Astrocyte of the spinal cord (primary cell): ENCODE measurements at places on chromosomes 2 and 18.

DNA sequence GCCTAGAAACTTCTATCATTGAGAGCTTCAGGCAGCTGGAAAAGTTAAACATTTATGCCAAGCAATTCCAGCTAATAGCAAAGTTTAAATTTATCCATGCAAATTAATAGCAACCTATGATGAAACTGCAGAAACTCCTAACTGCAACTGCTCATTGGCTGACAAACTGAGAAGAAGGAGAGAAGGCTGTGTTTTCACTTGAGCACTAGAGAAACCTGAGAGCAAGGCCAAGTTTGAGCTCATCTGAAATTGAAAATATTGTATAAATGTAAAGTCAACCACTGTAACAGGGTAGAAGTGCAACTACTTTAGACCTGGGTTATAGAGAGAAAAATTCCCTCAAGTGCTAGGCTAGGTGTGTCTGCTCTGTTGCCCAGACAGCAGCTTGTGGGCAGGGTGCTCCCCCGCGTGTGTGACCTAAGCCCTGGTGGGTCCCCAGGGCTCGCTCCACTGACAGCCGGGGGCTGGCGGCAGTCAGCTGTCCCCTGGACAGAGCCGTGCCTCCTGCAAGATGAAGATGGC is 50.2 kb downstream of the CABYR start:
- DNase-seq = no peak

- DNase-seq = no peak
Measured at GRCh38 chr2:105772362-105772761, 27.6 kb downstream of the NCK2 start.

- DNase-seq = no peak
Measured at GRCh38 chr2:179995741-179996515, 11.2 kb downstream of the CWC22 start.

- DNase-seq = peak; percentile 15
Measured at GRCh38 chr2:74499267-74499939, at the start of gene LBX2. LBX2 (minus strand) TSS chr2:74499603; CDS start chr2:74499537, 66 bp downstream.

DNA sequence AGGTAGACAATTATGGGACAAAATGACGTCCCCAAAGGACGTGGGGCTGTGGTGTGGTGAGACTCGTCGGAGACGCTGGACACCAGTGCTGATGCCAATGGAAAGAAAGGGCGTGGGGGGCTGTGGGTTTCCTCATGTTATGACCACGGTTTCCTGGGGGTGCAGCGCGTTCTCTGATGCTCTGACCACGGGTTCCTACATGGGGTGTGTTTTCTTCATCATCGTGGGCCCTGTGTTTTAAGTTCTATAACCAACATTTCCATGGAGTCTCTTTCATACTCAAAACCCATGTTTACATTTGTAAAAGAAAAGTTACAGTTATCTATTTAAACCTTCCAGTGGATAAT is 141.6 kb downstream of the RTP5 start:
- no peak for DNase-seq

GRCh38 chr18:32910694-32911296 is 138.0 kb upstream of the KLHL14 start:
- DNase-seq = peak; percentile 31

DNA sequence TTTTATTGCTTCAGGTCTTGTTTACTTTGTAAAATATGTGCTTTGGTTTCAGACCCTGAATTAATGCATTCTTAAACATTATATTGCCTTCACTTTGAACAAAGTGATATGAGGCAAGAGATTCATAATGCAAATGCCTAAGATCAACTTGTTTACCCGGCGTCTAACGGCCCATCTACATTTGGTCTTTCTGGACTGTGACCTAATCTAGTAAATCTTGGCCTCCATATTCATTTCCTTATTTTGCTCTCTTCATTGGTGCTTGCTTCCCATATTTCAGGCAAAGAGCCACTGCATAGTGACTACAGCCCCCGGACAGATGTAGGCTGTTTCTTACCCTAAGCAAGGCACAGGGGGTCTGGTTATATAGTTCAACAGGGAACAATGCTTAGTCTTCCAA is 53.0 kb upstream of the SLC39A10 start:
- no peak for DNase-seq

DNA sequence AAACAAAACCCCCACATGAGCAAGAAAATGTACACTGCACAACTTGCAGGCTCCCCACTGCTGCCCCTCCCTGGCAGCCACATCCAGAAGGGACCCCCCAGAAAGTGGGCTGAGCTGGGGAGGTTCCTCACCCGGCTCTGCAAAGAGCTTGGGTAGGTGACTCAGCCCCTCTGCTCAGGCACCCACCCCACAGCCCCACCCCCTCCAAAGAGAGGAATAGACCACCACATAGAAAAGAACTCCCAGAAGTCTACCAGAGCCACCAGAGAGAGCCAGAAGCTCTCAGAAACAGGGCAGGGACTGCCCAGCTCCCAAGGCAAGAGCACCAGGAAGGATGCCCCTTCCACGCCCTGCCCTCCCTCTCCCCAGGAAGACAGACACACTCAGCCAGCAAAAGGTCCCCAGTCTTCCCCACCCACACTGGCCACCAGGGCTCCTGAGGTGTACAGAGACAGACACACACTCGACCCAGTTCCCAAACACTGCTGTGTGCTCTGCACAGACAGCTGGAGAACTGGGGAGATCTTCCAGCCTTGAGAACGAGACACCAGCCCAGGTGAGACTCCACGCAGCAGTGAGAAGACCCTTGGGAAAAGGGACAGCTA is 28.2 kb downstream of the BIN1 start:
- DNase-seq = no peak

DNA sequence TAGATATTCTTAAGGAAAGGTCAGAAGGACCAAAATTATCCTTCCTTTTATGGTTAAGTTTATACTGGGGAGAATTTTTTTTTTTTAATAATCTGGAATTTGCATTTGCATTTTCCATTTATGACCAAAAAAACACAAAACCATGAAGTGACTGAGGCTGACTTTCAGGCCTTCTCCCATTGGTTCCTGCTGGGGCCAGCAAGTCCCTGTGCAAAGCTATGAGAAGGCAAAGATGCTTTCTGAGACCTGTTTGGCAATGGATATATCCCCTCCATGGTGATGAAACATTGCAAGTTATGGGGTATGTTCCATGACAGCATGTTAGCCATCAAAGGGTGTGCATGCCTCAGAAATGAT is 60.8 kb downstream of the KIAA2012 start:
- no peak for DNase-seq

DNA sequence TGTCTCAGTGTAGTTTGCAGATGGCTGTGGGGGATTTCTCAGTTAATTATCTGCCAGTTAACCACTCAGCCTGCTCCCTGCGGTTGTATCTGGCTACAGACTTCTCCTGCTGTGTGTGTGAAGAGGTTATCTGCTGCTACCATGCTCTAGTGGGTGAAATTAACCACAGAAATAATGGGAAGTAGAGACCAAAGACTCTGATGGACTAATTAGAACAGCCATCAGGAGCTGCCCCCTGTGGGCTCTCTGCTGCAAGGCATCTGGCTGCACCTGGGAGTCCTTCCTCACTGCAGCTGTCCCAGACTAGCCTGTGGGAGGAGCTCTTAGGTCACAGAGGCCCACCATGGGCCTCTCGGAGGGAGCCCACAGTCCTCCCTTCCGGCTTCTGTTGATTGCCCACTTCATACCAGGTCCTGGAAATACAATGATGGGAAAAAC is 66.6 kb downstream of the CTIF start:
- DNase-seq = peak; percentile 35

DNA sequence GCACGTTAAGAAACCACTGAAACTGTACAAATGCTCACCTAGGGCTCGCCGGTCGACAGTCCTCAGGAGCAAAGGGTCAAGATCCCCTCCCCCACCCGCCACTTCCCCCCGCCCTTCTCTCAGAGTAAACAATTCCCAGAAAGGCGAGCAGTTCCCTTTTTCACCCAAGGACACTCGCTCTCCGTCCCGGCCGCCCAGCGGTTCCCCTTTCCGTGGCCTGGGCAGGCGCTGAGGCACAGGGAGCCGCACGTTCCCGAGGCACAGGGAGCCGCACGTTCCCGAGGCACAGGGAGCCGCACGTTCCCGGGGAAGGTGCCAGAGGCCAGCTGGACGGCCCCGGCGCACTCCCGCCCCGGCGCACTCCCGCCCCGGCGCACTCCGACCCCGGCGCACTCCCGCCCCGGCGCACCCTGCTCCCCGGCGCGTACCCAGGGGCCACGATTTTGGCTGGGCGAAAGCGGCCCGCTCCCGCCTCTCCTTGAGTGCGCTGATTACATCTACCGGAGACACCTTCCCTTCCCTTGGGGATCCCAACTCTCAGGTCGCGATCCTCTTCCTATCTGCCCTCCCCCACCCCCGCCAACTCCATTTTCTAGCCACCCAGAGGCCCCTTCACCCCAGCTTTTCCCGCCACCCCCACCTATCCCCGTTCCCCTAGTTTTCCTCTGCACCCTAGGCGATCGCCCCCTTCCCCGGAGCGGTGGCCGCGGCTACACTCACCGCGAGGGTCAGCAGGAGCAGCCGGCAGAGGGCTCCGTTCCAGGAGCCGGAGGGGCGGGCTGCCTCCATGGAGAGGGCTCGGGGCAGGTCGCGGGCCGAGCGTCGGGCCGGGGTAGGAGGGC is 817 bp downstream of the DSC2 start:
- no peak for DNase-seq

DNA sequence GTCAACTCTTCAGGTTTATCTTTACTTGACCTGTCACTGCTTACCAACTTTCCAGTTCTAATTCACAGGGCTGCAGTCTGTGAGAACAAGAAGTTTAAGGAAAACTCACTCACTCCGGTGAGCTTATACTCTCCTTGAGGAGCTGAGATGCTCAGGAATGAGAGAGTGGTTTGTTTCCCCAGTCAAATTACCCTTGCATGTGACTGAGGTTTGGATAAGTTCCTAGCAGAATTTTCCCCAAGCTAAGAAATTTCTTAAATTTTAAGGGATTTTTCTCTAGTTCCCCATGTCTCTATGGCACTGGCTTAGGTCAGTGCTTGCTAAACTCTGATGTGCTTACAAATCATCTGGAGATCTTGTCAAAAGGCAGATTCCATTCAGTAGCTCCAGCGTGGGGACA is 12.8 kb upstream of the CCDC85A start:
- DNase-seq = no peak

GRCh38 chr2:237449193-237449881 is 35.4 kb upstream of the COL6A3 start:
- no peak for DNase-seq

- no peak for DNase-seq
Measured at GRCh38 chr18:57776354-57776753, 26.8 kb downstream of the ATP8B1 start.

- DNase-seq = no peak
Measured at GRCh38 chr2:112724591-112725525, 4.0 kb downstream of the NT5DC4 start.

- DNase-seq = no peak
Measured at GRCh38 chr18:48792141-48792540, 158.6 kb downstream of the SMAD7 start.

DNA sequence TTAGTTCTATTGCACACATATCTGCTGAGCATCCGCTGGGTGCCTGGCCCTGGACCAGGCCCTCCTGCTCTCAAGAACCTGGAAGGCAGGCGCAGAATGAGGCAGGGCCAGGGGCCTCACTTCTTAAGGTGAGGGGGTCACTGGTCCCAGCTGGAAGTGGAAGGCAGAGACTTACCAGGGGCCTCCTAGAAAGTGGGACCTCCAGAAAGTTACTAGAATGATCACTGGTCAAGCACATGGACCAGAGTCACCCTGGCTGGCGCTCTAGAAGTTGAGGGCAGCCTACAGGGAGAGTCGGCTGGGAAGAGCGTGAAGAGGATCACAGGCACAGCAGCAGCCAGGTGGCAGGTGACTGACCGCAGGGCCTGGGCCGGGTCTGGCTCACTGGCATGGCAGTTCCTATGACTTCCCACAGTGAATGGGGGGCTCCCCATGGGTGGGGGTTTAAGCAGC is 26.1 kb upstream of the MAL start:
- DNase-seq = no peak

DNA sequence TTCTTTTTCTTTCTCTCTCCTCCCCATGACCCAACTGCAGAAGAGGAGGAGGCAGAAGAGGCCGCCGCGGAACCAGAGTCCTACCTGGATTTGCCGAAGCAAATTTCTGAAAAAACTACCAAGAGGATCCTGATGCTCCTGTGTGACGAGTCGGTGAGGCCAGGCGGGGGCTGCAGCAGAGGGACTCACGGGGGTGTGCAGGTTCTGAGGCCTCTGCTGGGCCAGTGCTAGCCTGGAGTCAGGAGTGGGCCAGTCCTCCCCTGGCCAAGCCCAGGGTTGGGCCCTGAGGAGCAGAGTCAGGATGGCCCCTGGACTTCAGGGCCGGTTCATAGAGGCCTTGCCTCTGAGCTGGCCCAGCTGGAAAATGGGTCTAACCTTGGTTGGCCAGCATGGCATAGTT is 29.3 kb downstream of the OTOF start:
- DNase-seq = no peak

- DNase-seq = peak; percentile 88
Measured at GRCh38 chr2:41061356-41061755, 609.5 kb upstream of the SLC8A1 start.

DNA sequence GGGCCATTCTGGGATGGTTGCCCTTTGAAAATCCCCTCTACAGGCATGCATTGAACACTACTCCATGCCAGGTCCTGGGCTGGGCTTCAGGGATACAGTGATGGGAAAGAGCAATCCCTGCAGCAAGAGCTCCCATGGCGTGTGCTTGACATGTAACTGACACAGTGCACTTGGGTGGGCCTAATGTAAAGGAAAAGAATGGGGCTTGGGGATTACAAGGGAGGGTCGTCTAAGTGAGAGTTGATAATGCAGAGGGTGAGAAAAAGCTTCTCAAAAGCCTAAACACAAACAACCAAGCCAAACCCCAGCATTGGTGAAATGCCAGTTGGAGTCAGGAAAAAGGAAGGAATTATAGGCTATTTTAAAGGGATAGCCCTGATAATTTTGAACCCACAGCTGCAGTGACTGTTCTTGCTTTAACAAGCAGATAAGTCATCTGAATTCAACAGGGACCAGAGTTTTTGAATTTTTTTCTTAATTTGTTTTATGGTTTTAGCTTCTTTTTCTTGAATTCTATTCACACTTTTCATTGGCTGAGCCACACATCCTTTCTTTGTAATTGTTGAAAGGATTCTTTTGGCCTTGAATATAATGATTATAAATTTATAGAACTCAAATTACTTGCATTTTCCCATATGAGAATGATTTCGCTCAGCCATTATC is 308.7 kb downstream of the LPIN1 start:
- DNase-seq = no peak

GRCh38 chr2:11515490-11515981 is 18.3 kb upstream of the GREB1 start:
- no peak for DNase-seq

DNA sequence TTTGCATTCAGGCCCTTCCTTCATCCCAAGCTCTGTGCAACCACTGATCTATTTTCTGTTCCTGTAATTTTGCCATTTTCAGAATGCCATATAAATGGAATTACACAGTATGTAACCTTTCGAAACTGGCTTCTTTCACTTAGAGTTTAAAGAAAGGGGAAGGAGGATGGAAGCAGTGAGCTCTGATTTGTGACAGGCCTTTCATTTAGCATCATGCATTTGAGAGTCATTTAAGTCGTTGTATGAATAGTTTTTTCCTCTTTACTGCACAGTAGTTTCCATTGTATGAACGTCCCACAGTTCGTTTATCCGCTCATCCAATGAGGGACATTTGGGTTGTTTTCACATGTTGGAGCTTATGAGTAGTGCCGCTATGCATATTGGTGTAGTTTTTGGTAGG is 67.0 kb downstream of the LBH start:
- no peak for DNase-seq

GRCh38 chr2:39647104-39647765 is 18.5 kb upstream of the TMEM178A start:
- no peak for DNase-seq

GRCh38 chr2:103809415-103809814 is 1044.5 kb upstream of the POU3F3 start:
- DNase-seq = no peak
